ENCODE measurements at places on chromosomes 2 and 18.

GRCh38 chr2:212815453-212815852 is 276.9 kb upstream of the ERBB4 start:
- no peak for DNase-seq

DNA sequence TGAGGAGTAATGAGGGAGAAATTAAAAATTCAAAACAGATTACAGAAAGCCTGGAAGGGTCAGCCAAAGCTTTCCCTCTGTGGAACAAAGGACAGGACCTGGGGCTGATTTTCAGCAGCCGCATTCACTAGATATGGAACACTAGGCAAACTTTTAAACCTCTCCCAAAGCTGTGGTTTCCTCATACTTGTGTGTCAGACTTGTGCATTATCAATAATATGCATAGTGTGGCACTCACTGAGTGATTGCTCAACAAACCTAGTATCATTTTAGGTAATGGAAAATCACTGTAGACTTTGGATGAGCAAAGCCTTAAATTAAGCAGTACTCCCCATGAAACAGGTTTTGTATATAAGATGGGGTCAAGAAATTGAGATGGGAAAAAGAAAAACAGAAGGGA is 26.3 kb upstream of the IKZF2 start:
- no peak for DNase-seq

GRCh38 chr18:2610549-2610948 is 39.2 kb downstream of the NDC80 start:
- DNase-seq = no peak

- DNase-seq = peak; percentile 62
These were observed 335.3 kb downstream of the PTPRM start for GRCh38 chr18:7902399-7902839.

DNA sequence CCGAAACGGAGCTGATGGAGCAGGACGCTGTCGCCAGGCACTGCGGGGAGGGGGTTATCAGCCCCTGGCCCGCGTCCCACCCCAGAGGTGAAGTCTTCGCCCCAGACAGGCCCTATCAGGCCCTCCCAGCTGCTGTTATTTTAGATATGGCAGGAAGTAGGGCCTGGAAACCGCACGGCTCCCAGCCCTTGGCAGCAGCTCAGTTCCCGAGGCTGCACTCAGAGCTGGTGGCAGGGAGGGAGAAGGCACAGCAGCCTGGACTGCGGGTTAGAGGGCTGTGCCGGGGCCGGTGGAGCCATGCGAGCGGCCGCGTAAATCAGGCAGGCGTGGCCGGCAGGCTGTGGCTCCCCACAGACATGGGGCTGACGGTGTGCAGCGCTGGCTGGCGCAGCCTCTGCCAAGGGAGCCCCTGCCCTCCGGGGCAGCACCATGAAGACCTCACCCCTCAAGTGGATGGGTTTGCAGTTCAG is 111.4 kb downstream of the NFATC1 start:
- peak; percentile 39 for DNase-seq

DNA sequence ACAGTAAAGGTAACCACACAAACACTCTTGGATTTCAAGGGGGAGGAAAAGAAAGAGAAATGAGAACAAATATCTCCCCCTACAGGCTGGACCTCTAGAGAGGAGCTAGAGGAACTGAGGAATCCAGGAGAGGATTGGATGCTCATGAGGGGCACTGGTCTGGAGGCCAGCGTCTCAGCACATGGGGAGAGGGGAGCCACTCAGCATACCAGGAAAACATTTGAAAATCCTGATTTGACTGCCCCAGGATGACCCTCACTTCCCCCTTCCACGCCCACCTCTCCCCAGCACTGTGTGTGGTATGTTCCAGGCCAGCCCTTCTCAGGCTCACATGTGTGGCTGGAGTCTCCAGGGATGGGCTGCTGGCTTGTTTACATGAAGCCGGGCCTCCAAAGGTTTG is 396.8 kb upstream of the ID2 start:
- no peak for DNase-seq

DNA sequence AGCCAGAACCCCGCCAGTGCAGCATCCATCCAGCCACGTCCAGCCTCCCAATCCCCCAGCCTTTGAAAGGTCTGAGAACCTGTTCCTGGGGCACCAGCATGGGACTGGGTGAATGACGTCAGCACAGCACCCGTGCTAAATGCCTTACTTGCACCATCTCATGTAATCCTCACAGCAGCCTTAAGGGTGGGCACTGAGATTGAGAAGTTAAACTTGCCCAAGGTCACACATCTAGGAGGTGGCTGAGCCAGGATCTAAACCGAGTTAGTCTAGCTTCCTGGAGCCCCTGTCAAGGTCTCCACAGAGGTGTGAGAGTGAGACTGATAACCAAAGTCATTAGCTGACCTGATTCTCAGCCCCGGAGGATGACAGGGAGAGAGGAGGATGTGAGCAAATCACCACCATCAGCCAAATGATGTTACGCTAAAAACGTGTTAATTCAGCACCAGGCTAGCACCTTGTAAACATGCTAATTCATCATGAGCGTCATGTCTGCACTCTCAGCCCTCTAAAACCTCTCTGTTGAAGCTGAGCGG is 4.6 kb downstream of the CD8A start:
- no peak for DNase-seq

DNA sequence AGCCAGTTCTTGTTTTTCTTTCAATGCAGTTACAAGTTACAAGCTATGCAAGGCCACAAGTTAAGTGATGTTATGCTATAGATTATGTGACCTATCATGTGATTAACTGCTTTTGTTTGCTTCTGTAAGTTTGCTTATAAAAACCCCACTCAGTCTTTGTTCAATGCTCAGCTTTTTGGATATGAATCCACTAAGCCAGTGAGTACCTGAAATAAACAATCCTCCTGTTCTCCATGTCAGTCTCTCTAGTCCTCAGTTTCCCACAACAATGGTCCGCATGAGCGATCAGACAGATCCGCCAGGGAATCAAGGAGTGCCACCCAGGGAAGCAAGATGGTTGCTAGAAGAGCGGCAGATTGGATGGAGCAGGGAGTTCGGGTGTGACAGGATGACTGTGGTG is 30.7 kb upstream of the ZNF236 start:
- DNase-seq = no peak

DNA sequence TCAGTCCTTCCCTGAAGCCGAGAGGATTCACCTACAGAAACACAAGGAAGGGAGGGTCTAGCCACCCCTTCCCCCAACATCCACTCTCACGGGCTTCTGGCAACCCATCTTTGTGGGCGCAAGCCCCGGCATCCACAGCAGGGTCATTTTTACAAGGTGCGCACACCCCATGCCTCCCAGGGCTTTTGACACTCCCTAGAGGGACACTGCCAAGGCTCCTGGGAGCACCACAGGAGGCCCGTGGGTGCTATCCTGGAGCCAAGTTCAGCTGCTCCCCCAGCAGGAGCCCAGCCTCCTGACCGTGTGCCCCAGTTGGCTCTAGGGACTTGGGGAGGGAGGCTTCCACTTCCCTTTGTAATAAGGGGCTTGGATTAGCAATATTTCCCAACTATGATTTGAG is 251.6 kb downstream of the TNS1 start:
- DNase-seq = no peak

DNA sequence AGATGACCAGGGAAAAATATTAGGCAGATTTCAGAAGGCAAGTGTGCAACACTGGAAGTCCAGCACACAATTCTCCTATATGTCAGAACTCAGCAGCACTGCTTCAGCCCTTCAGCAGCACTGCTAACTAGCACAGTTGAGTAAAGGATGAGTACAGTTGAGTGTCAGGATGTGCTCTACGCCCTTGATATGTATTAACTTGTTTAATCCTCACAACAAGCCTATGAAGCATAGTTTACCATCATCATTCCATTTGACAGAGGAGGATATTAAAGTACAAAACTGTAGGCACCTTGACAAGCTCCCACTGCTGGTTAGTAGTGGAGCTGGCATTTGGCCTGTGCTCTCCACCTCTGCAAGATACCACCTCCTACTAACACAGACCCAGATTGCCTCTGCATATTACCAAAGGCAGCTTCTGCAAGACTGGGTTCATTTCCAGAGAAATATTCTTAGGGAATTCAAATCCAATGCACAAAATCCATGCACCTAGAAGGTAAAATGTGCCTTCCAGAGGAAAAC is 230.8 kb downstream of the ANAPC1 start:
- no peak for DNase-seq

GRCh38 chr2:209868271-209868994 is 96.8 kb downstream of the UNC80 start:
- DNase-seq = no peak

DNA sequence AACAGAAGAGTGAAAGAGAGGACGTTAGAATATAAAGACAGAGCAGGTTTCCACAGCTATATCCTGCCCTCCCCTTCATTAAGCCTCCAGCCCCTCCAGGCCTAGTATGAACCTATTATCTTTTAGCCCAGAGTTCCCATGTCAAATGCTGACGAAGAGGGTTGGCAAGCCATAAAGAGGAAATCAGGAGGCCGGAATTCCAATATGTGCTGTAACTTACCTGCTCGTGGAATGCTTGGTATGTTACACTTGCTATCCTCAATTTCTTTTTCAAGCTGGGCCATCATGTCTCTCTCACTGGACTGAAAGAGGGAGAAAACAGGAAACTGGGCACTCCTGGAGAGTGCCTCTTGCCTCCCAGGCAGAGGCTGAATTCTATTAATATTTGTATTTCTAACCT is 264.1 kb downstream of the TRIB2 start:
- no peak for DNase-seq

GRCh38 chr2:88212251-88212790 is 42.2 kb downstream of the THNSL2 start:
- DNase-seq = no peak

DNA sequence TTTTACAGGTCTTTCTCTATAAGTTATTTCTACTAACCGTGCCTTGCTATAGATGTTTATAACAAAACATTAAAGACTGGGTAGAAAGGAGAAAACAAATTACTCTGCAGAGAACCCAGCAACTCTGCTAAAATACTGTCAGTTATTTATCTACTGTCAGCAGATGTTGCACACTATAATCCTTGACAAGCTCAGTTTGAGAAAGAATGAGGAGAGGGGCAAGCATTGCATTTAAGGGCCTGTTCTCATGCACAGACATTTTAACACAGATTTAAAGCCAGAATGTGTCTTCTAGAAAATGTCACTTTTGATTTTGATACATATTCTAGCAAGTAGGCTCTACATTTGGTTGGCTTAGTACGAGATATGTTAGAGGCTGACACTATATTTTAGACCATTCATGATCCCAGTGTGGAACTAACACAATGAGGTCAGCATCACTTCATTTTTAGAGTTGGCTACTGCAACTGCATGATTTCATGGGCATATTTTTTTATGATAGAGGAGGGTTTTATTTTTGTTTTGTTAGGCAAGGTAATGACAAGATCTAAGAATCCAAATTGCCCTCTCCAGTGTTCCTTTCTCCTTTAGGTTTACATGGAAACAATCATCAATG is 516.4 kb downstream of the ZEB2 start:
- no peak for DNase-seq

- peak; percentile 83 for DNase-seq
These were observed 1.5 kb downstream of the INO80D start for GRCh38 chr2:206084439-206084869.

GRCh38 chr2:121136323-121136722 is 148.7 kb downstream of the TFCP2L1 start:
- no peak for DNase-seq

DNA sequence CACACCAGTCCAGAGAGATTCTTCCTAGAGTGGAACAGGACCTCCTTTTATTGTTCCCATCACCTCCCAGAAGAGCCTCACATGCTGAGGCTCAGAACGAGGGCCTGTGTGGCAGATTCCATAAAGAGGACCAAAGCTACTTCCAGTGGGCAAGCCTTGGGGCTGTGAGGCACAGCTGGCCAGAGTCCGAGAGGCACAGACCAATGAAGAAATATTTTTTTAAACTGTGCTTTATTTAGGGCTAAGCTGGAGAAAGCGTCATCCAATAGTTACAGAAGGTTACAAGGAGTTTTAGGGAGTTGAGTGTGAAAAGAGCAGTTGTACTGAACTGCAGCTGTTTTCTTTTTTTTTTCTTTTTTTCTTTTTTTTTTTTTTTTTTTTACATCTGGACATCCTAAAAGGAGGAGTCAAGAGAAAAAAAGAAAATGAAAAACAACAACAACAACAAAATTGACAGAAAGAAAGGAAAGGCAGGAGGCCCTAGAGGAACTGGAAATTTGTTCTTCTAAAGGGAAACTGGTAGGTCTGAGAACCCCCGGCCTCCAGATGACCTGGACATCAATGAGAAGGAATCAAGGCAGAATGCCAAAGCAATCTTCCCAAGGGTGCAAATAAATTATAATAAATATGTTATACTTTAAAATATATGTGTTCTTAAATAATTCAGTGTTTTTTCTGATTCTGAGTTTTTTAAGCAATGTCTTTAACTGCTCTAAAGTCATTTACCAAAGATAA is 322.6 kb downstream of the CELF4 start:
- no peak for DNase-seq

- no peak for DNase-seq
These were observed 1231.7 kb upstream of the ZEB2 start for GRCh38 chr2:145751629-145752028.

DNA sequence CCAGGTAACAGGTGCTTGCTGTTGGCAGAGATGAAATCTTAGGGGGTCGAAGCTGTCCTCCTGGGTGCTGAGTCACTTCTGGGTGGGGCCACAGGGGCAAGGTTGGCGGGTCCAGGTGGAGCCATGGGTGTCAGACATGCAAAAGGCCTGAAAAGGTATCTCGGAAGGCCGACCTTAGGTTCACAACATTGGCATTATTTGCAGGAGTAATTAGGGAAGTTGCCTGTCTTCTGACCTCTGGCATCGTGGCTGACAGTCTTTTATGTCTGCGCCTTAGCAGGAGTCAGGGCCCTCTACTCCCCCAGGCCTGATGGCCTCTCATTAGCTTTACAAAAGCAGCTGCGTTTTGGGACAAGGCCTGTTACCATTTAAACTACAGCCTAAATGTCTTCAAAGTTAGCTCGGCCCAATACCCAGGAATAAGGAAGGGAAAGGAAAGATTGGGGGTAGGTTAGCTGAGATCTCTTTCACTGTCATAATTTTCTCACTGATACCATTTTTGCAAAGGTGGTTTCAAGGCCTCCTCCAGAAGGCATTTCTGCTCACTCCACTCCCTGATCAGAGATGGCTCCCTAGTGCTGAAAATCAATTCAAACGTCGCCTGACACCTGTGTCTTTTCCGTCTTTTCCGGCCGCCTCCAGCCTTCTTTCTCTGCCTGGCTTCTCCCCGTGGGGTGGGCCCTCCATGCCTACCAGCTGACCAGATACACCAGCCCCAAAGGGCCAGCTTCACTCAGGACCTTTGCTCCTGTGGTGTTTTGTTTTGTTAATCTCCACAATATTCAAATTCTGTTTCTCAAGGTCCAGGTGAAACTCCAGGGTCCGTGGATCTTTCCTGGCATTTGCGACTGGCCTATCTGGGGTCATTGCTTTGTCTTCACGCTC is 90.8 kb downstream of the RHOB start:
- DNase-seq = no peak

- no peak for DNase-seq
These were observed 3.5 kb downstream of the TMEM127 start for GRCh38 chr2:96262306-96262705.
